Renal cortex interstitium (tissue), 15 donors: ENCODE measurements at places on chromosomes 13 and 19. TPM values are rescaled to one million over a fixed set of nuclear protein-coding genes. Genes with fewer than 3 reads are reported as not detected.

- no peak for DNase-seq
Observed at GRCh38 chr13:113184568-113185440, 23.7 kb downstream of the PCID2 start.

GRCh38 chr19:40616178-40616577 lies 15.0 kb downstream of the LTBP4 start:
- DNase-seq: no peak

GRCh38 chr19:30087381-30088138 lies 145.5 kb downstream of the URI1 start:
- DNase-seq: no peak

GRCh38 chr19:35929876-35930275 lies 6.3 kb upstream of the LRFN3 start:
- no peak for DNase-seq

GRCh38 chr19:10915130-10916091 lies 13.0 kb downstream of the YIPF2 start:
- no peak for DNase-seq

DNA sequence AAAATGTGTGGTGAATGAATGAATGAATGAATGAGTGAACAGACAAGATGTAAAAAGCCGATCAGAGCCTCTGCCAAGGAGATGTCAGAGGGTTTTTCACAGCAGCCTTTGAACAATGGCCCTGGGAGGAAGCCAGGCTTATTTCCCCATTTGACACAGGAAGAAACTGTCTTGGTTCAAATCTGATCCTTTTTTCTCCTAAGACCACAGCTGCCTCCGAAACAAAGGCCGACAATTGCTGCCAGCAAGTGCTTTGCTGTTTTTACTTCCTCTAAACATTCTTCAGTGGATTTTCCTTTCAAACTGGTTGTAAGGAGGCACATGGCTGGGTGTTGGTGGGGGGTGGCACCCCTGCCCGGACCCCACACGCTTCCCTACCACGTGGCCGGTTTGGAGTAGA lies 44.2 kb upstream of the HOMER3 start:
- DNase-seq: no peak

- no peak for DNase-seq
Observed at GRCh38 chr19:50190439-50190891, 13.0 kb upstream of the MYH14 start.

GRCh38 chr19:13120031-13120430 lies 2.0 kb downstream of the NACC1 start:
- no peak for DNase-seq

DNA sequence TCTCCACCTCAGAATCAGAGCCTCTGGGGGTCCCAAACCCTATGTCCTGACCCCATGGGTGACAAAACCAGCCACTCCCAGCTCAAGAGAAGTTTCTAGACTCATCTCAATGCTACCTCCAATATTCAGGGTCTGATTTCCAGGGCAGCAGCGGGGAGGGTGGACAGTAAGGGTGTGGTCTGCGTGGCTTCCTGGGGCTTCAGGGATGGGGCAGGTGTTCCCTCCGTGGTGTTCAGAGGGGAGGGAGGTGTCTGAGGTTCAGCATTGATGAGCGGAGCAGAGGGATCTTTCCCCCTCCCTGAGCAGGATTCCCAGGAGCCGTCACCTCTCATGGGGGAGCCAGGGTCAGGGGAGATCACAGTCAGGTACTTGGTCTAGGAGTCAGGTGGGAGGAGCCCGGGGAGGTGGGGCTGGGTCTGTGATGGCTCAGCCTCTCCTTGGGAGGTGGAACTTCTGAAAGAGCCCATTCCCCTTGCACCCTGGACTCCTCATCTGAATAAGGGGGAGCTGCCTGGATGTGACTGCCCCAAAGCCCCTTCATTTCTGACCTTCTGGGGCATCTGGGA lies 2.9 kb downstream of the LILRA2 start:
- DNase-seq: no peak

The ZNF493 gene
- polyA plus RNA-seq: 21.1 TPM

DNA sequence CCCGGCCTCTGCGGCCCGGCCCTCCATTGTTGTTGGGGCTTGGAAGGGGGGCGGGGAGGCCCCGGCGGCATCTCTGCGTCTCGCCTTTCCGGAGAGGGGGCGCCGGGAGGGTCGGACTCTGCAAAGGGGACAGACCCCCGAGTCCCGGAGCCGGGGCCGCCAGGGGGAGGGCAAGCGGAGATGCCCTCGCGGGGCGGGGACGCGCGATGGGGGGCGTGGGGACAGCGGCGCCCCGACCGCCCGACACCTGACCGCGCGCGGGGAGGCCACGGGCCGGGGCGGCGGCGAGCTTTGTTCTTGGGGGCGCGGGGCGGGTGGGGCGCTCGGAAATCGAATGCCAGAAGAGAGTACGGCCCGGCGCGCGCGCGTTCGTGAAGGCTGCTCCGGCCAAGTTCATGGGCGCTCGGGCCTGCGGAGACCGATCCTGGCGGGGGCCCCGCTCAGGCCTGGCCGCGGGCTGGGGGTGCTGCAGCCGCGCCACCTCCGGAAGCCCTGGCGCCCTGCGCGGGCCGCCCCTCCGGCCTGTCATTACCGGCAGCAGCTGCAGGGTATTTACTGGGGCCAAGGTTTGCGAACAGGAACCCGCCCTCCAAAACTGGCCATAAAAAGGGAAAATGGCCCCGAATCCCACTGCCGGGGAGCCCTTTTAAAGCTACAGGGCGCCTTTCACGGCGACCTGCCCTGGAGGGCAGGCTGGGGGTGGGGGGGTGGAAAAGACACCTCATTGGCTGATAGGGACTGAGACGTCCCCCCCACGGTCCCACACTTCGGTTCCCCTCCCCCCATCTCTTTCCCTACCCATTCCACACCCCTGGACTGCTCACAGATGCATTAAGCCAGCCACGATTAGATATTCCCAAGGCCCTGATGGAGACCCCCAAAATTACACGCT lies 11.1 kb upstream of the NANOS3 start:
- DNase-seq: no peak

DNA sequence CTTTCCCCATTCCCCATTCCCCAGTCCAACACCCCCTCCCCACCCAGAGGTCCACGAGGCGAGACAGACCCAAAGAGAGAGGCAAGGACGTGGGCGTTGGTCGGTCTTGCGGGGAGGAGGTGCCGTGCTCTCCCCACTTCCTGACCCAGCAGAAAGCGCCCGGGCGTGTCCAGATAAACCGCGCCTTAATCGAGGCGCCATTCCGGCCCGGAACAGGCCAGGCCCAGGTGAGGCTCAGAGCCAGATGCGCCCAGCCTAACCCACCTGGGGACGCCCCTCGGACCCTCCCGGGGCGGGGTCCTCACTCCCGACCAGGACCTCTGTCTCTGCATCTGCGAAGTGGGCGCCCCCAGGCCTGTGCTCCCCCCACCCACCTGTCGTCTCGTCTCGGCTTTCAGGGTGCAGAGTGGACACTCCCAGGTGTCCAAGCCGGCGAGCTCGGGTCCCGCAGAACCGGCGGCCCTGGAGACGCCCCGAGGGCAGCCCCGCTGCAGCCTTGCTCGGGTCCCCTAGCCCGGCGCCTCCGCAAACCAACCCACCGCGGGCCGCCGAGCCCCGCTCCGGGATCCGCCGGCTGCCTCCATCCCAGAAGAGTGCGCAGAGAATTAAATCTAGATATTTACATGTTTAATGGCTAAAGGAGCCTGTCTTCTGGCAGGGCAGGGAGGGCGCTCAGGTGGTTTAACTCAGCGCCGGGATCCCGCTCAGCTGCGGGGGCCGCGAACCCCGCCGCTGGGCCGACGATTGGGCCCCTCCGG lies 5.0 kb upstream of the ONECUT3 start:
- no peak for DNase-seq

The ZNF726 gene
- polyA plus RNA-seq: 9.8 TPM

The ZIK1 gene
- 20.8 TPM for polyA plus RNA-seq

DNA sequence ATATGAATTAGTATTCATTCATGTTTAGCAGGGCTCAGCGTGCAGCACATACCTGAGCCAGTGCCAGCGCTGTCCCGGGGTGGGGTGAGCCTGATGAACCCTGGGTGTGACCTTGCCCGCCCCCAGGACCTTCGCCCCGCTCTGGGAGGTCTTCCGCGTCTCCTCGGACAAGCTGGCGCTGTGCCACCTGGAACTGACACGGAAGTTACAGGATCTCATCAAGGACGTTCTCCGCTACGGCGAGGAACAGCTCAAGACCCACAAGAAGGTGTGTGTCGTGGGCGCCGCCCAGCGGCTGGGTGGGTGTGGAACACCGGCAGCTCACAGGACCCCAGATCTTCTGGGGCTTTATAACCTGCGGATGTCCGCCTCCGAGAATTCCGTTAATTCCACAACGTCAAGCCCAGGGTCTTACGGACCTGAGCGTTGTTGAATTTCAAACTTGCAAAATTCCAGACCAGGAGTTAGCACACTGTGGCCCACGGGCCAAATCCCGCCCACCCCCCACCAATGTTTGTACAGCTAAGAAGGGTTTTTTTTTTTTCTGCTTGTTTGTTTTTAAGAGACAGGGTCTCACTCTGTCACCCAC lies 15.4 kb downstream of the FCHO1 start:
- DNase-seq: peak; percentile 65
